ENCODE measurements at places on chromosomes 3 and 15.

DNA sequence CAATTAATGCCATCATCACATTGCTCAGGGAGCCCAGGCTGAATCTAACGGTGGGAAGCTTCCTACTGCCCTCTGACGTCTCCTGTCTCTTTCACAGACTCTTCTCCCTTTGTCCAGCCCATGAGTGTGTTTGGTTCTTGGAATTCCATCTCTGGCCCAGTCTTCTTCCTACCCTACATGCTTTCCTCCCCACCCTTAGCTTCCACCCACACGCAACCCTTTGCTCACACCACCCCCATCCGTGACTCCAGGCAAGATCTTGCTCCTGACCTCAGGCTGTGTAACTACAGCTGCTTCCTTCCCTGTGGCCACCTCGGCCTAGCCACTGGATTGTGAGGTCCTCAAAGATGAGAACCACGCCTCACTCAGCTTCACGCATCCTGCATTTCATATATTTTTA, 72.3 kb upstream of the THBS1 start:
- DNase-seq = no peak

DNA sequence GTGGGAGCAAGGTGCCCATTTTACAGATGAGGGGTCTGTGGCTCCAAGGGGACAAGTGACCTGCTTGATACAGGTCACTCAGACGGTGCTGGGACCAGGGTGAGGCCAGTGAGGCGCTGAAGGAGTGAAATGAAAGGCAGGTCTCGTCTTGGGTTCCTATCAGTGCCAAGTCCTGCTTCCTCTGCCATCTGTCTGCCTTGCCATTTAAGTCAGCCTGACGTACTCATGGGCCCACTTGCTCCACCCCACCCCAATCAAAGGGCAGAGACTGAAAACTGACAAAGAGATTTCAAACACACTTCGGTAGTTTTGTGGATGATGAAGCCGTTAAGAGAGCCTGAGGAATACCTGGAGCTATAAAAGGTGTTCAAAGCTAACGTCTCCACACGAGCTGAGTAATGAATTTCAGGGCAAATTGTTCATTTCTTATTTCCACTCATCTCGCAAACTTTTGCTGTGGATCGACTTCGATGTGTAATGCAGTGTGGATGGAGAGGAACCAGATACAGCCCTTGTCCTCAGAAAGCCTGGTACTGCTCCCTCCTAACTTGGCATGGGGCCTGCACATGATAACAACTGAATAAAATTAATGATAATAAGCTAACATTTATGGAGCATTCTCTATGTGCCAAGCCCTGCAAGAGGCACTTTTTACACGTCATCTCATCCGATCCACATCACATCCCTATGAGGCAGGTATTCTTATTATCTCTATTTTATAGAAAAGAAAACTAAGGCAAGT, 36.6 kb downstream of the ATP2B2 start:
- DNase-seq = no peak

DNA sequence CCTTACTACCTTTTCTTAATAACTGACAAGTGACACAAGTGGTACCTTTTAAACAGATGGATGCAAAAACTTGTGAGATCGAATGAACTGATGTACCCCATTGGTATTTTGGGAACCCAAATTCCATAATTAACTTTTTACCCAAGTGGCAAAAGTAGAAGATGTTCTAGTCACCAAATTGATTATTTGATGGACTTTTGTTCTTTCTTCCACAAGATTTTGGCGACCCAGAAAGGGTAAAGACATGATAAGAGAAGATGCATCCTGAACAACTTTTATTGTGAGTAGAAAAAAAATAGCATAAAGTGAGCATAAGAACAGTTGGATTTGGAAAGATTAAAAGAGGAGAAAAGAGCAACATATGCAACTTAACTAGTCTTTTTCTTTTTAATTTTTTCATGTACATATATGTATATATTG, 159.5 kb downstream of the TIGIT start:
- no peak for DNase-seq

GRCh38 chr15:52101542-52102323, 10.8 kb downstream of the BCL2L10 start:
- DNase-seq = no peak

DNA sequence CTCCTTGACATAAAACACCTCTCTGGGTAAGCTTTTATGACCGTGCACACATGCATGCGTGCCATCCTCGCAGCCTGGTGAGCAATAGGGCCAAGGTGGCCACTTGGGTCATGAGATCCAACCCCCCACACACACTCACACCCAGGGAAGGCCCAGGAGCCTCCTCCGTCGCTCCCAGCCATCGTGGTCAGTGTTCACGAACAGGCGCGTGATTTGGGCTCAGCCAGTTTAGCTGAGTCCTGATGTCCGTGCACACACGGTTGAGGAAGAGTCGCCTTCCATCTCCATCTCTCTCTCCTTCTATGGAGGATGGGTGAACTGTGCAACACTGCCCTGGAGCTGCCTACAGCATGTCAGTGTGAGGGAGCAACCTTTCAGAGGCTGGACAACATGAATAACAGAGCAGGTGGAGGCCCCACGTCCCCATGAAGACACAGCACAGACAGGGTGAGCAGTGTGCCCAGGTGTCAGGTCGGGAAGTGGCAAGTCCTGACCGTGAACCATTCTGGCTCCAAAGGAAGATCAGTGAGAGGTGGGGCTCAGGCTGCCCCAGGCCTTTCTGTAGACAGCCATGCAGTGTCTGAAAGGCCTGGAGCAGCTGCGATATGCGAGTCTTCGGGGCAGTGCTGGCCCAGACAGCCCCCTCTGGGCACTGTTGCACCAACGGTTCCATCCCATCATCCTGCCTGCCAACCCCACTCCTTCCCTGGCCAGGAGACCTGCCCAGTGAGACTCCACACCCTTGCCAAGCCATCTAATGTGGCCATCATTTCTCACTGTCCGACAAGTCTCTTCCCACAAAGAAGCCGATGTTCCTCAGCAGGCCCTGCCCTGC, 253.4 kb downstream of the OCA2 start:
- no peak for DNase-seq

DNA sequence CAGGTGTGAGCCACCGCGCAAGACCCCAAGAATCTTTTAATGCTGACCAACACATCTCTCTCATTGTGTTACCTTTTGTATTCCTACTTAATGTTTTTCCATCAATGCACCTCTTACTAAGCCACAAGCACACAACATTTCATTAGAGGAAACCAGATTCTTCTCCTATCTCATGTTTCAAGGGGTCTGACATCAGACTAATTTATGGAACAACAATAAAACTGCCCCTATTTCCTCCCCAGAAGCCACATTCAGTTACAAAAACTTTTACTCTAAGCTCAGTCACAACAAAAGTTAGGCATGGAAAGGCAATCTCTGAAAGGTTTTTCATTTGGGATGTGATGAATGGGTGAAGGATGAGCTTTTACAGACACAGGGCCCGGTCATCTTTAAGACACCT, 251.8 kb downstream of the MAGI1 start:
- no peak for DNase-seq

- DNase-seq = peak; percentile 67
Measured at GRCh38 chr15:38690719-38691332, 126.2 kb upstream of the RASGRP1 start.

DNA sequence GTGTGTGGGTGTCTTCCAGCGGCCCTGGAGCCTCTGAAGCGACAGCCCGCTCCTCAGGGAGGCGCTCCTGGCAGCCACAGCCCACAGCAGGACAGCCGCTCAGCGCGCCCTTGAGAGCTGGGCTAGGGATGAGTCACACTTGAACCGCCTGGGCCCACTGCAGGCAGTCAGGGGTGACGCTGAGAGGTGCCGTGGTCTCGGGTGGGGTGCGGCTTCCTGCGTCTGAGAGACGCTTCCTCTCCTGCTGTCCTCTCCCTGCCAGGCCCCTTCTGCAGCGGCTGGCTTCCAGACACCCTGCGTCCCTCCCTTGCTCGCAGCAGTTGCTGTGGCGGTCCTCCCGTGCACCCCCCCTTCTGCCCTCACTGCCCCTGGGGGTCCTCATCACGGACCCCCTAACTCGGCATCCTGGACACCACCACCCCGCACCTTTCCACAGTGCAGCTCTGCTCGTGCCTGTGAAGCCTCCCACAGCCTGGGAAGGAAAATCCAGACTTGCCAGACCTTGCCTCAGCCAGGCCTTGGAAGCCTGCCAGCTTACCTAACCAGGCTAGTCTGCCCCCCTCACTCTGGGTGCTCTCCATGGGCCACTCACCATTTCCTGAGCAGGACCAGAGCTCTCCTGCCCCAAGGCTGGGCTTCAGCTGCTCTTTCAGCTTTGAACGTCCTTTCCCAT, 1.1 kb upstream of the SPTBN5 start:
- DNase-seq = peak; percentile 97

DNA sequence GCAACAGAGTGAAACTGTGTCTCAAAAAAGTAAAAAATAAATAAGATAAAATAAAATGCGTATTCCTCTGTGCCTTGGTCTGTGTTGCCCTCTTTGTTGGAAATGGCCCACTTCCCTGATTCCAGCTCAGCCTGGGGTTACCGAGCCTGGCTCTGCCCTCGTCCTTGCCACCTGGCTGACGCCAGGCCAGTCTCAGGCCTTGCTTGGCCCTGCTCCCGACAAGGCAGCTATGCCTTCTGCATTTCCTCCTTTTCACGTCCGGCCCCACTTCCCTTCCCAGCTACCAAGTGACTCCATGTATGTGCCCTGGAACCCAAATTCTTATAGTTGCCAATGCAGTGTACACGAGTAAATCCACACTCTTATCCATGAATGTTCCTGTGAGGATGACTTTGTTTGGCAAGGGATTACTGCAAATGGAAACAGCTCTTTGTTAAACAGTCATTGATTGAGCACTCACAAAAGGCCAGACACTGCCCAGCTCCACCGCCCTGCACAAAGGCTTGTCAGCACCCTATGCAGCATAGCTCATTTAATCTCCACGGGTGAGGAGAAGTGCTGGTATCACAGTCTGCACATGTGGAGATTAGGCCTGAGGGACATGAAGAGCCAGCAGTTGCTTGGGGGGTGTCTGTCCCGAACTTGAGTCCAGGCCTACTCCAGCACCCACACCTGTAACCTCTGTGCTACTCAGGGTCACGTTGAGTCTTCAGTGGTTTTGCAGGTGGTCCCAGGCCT, 25.1 kb downstream of the SPSB4 start:
- DNase-seq = no peak

- no peak for DNase-seq
Measured at GRCh38 chr3:30970183-30970582, 75.7 kb upstream of the GADL1 start.
